ENCODE measurements at places on chromosomes 6 and 20. TPM values are rescaled to one million over a fixed set of nuclear protein-coding genes. Genes with fewer than 3 reads are reported as not detected.

The MYH7B gene
- 0.98 TPM for total RNA-seq

The HLA-DMA gene
- 3.4 TPM for total RNA-seq

The SLC12A5 gene
- 8.8 TPM for total RNA-seq

The DYNLT1 gene
- total RNA-seq: 124 TPM

The RBM24 gene
- total RNA-seq: 1.5 TPM

The ENPP5 gene
- total RNA-seq: 13.4 TPM

The DLK2 gene
- 0.60 TPM for total RNA-seq

The ZC2HC1B gene
- not detected for total RNA-seq

The AVP gene
- not detected for total RNA-seq

The RPS18 gene
- total RNA-seq: 1,974 TPM

The HLA-DOA gene
- 5.6 TPM for total RNA-seq

All from progenitor cell of endocrine pancreas (in vitro differentiated cells).